ENCODE measurements at places on chromosomes 3 and 15.

GRCh38 chr3:51275111-51275805 lies 109.8 kb upstream of the MANF start:
- DNase-seq = no peak

DNA sequence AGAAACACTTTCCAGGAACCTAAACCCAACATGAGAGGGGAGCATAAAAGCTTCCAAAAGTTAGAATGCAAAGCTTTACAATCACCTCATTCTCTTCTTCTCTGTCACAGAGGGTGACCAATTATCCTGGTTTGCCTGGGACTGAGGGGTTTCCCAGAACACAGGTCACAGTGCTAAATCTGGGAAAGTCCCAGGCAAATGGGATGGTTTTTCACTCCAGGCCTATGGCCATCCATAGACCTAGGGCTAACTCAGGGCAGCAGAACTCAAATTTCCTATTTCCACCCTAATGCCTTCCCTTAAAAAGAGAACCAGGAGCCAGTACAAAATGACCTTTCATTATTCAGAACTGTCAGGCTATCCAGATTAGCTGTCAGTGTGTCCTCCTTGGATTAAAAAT lies 77.0 kb downstream of the TM4SF4 start:
- DNase-seq = no peak

DNA sequence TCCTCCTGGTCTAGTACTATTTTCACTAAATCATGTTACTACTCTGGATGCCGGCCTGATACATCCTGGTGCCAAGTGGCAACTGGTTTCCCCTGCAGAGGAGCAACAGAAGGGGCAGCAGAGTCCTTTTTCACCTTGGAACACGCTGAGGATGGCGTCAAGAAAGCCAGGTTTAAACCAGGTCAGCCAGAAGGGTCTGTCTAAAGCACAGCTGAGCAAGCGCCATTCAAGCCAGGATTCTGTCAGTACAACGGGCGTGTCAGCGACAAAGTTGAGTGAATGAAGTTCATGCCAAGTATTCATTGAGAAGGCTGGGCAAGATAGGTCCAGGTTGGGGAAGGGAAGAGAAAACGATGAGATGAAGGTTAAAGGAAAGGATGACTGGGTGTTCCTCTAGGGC lies 88.2 kb downstream of the FBN1 start:
- no peak for DNase-seq

- no peak for DNase-seq
Observed at GRCh38 chr3:38837358-38837757, 21.3 kb upstream of the SCN10A start.

DNA sequence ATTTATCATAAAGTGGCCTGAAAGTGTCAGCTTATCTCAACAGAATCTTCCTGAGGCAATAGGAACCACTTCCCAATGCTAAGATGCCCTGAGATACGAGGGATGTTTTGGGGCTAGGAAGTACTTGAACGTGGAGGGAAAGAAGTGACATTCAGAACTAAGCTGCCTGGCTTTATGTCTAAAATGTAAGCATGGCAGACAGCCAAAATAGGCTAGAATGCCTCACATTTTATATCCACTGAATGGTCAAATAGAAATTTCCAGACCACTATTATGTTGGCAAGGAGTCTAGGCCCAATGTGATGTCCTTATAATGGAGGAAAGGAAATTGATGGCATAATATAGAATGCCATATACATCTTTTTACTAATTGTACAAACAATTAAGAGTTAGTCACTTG lies 154.9 kb downstream of the PEX5L start:
- no peak for DNase-seq

DNA sequence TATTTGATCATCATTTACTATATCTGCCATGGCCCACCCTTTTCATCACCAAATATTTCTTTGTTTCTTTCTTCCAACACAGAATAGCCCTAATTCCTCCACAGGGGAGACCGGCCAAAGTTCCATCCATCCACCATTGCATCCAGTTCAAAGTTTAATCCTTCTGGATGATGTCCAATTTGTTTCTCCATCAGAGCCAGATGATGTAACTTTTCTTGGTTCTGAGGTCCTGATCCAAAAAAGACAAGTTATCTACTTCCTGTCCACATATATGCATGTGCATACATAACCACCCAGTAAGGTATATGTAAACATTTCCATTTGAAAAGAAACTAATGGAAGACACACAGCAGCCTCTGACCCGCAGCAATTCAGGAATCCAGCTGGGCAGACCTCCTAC lies 237.3 kb downstream of the SHOX2 start:
- no peak for DNase-seq

- no peak for DNase-seq
Observed at GRCh38 chr15:75059607-75060006, 36.2 kb downstream of the PPCDC start.

- peak; percentile 13 for DNase-seq
Observed at GRCh38 chr3:36868614-36869436, 76.0 kb downstream of the TRANK1 start.

DNA sequence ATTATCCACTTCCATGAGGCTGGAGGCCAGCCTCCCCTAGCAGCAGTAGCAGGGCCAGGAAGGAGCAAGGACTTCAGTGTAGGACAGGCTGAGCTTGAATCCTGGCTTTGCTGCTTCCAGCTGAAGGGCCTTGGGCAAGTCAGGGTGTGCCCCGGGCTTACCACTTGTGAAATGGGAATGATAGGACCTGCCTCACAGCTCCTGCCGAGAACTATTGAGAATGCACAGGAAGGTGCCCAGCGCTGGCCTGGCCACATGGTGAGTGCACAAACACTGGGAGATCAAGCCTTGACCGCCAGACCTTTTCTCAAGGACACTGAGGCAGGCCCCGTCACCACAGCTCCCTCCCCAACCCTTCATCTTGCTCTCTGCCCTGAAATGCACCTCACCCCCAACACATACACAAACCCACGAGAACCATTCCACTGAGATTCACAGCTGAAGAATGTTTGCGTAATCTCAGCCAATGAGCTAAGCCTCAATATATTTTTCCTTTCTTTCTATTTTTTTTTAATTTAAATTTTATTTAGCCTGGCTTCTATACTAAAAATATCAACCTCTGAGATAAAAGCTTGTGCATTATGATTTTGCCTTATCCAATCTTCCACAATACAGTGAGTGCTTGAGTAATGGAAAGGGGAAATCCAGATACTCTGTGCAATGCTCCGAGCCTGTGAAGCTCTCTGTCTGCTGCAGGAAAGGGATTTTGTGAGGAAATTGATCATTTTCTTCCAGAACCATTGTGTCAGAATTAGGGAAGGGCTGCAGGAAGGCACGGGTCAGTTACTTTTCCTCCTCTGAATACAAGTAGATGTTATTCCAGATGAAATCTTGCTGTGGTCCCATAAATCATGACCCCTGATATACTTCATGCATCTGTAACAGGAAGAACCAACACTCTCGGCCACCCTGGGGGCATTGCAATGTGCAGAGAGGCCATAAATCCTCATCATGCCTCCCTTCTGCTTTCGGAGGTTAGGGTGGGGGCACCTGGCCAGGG lies 193.9 kb downstream of the TLE3 start:
- DNase-seq = no peak

DNA sequence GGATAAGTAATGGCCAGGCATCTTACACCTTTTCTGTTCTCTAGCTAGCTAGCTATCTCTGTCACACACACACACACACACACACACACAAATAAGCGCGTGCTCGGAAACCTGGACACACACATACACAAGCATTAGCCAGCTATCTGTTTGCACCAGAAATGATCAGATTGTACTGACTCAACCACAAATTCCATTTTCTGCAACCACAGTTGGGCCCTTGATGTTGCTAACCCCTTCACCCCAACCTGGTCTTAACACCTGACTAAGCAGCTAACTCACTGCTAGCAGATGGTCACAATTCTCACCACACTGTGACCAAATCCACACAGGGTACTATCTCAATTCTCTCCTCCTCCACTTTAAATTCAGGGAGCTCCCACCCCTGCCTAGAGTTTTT lies 183.0 kb upstream of the THBS1 start:
- no peak for DNase-seq

DNA sequence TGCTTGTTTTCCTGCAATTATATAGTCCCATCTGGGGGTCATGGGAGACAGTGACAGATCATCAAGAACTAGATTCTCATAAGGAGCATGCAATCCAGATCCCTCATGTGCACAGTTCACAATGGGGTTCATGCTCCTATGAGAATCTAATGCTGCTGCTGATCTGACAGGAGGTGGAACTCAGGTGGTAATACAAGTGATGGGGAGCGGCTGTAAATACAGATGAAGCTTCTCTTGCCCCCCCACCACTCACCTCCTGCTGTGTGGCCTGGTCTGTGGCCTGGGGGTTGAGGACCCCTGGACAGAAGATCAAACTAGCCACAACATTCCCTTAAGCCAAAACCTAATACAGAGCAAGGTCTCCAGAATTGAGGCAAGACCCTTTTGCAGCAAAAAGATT lies 161.1 kb downstream of the WDR76 start:
- no peak for DNase-seq

GRCh38 chr15:46622851-46623250 lies 988.0 kb downstream of the SQOR start:
- DNase-seq = no peak

DNA sequence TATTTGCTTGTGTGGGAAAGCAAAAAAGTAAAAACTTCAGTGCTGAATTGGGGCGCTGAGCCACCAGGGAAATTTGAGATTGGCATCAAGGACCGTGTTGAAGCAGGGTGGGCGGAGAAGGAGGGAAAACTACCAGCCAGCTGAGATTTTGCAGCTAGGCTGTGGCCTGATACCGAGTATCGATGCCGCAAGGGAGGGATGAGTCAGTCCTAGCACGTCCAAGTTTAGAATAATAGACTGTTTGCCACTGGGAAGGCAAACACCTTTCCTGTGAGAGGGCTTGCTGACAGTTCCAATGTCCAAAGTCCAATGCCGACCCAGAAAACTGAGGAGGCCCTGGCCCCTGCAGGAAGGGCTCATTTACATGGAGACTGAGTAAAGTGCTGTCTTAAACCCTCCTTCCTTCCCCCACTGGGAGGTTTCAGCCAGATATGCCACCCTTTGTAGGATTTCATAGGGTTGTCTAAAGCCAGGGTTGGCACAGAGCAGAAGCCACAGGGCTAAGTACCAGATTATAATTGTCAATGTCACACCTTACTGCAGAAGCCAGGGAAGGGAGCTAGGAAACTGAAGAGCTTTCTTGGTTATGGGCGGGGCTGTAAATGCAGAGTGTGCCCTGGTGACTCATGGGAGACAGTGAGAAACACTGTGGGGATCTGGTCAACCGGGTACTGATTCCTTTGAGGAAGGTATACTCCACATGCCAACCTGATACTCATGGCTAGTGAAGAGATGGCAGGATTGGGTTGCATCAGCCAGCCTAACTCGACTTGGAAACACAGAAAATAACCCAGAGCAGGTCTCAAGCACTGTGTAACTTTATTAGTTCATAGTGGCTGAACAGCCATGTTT lies 28.4 kb upstream of the PIK3CB start:
- no peak for DNase-seq

- no peak for DNase-seq
Observed at GRCh38 chr3:106673926-106674569, 703.2 kb upstream of the CCDC54 start.

DNA sequence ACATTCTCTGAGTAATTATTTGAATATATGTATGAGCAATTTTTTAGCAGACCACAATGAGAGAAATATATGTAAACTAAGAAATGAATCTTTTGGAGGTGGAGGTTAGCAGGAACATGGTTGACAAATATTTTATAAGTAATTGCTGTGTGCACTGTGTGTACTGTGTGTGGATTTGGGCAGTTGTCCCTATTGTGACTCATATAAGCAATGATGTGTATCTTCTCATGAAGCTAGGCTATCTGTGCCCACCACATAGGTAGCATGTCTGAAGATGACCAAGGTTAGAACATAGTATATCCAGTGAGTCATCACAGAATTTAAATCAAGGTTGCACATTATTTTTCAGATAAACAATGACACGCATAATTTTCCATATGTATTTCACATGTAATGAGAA lies 713.9 kb upstream of the GBE1 start:
- no peak for DNase-seq

DNA sequence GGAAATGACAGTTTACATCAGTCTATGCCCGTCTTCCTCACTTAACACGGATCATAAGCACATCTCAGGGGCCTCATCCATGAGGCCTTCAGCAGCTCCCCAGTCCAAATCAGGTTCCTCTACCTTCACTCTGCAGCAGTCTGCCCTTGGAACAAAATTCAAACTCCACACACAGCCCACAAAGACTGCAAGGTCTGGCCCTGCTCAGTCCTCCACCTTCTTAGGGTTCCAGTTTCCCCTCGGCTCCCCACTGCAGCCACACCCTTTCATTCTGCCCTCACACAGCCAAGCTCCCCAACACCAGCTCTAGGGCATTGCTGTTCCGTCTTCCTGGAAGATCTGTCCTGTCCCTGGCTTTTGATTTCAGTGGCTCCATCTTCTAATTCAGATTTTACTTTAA lies 95.2 kb upstream of the IQSEC1 start:
- DNase-seq = no peak

DNA sequence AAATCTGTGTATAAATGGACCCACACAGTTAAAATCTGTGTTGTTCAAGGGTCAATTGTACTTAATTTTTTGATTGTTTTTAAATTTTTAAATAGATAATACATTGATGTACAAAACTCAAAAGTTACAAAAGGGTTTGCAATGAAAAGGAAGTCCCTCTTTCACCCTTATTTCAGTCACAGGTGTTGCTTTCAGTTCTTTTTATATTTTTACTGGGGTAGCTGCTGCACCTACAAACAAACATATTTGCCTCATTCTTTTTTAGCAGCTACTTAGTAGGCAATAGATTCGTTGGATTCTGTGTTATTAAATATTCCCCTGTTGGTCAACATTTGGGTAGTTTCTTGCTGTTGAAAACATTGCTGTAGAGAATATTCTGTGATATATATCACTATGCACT lies 44.4 kb downstream of the PIAS1 start:
- DNase-seq = no peak

GRCh38 chr3:100129941-100130340 lies 15.6 kb upstream of the FILIP1L start:
- DNase-seq = no peak

GRCh38 chr3:197216169-197216860 lies 82.1 kb downstream of the DLG1 start:
- DNase-seq = no peak

DNA sequence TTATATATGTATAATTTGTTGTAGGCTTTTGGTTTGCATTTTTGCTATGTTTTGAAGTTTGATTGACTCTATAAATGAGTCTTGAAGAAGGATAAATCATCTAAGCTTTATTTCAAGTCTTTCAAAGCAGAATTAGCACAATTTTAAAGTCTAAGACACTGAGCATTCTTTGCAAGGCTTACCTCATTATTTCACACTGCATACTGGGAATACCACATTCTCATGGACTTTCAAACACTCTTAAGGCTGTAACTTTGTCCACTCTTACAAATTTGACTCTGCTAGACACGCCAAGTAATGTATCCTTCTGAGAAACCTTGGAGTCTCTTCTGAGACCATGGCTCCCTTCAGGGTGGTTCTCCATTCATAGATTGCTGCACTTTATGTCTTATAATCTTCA lies 281.3 kb upstream of the COL8A1 start:
- DNase-seq = no peak
